Activated CD8-positive, alpha-beta T cell treated with anti-CD3 and anti-CD28 coated beads for 36 hours (primary cell): ENCODE measurements at places on chromosomes 5 and 9. TPM values are rescaled to one million over a fixed set of nuclear protein-coding genes. Genes with fewer than 3 reads are reported as not detected.

- DNase-seq: no peak
These were observed 105.8 kb downstream of the EFNA5 start for GRCh38 chr5:107564931-107565372.

DNA sequence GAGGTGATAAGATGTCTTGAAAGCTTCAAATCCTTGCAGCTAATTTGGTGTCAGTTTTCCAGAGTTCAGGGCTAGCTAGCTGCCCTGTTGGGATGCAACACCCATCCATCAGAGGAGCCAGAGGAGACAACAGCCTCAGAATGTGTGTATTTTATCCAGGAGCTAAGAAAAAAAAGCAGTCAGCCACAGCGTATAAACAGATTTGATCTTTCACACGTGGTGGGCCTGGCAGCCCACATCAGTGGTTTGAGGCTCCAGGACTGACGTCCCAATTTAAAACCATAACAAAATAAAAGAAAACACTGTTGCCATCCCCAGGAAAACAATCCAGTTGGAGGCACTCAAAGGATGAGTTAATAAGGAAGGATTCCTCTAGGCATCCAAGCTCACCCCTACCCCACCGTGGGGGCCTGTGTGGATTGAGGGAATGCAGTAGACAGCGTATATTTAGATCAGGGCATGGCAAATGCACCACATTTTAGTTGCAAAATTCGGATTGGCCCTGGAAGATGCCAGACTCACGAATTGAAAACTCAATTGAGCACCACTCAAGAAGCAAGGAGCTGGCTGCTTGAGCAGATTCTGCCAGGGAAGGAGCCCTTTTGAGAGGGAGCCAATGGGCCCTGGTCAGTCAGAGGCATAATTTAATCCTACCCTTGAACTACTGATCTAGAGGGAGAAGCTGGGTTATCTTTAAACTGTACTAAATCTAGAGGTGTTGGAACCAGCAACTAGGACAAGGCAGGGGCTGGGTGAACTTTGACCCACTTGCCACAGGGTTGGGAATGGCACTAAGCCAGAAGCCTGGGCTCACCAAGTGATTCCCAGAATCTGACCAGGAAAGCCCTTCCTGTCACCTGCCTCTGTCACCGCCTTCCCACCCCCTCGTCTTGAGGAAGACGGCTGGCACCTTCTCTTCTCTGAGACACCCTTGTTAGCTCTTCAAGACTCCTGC lies 17.5 kb downstream of the ADRA1B start:
- peak; percentile 34 for DNase-seq

The CFAP77 gene
- not detected for total RNA-seq

The WNT8A gene
- not detected for total RNA-seq

The FOXE1 gene
- not detected for total RNA-seq
